ACHN (cell line): ENCODE measurements at places on chromosomes 13 and 19.
A peak's percentile ranks its signal among the peaks of the same experiment; 100 is the strongest.

DNA sequence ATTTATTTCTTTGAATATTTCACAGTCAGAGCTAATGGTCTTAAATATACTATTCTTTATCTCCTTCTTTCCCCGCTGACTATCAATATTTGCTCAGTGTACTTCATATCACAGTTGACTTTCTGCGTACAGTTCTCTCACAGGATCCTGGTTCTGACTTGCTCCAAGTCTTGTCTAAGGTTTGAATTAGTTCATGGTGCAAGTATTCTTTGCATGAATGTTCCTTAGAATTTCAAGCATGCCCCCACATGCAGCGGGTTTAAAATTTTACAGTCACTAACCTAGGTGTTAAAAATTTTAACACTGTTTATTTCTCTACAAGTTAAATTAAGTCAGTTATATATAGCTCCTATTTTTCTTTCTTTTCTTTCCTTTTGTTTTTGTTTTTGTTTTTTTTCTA, 20.8 kb upstream of the KLF12 start:
- no peak for DNase-seq

GRCh38 chr19:4695224-4695731, 25.1 kb upstream of the MYDGF start:
- no peak for DNase-seq

DNA sequence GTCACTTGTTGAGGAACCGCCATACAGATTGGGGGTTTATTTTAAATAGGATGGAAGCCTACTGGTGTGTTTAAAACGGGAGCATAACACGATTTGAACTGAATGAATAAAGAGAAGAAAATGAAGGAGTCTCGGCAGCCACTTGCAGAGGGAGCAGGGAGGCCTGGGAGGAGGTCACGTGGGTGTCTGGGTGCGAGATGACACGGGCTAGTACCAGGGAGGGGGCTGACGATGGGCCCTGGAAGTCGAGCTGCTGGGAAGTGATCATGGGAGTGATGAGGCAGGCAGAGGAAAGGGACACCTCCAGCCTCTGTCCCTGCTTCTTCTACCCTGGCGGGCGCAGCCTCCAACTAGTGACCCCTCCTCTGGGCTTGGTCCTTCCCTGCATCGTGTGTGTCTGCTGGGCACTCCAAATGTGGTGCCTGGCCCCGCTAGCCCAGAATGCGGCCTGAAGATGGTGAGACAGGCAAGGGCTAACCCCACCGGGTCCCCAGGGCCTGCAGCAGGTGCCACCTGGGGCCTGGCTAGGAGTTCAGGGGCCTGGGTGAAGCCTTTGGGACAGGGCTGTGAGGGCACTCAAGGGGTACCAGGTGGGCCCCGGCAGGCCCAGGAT, 35.5 kb downstream of the CRTC1 start:
- DNase-seq = no peak

DNA sequence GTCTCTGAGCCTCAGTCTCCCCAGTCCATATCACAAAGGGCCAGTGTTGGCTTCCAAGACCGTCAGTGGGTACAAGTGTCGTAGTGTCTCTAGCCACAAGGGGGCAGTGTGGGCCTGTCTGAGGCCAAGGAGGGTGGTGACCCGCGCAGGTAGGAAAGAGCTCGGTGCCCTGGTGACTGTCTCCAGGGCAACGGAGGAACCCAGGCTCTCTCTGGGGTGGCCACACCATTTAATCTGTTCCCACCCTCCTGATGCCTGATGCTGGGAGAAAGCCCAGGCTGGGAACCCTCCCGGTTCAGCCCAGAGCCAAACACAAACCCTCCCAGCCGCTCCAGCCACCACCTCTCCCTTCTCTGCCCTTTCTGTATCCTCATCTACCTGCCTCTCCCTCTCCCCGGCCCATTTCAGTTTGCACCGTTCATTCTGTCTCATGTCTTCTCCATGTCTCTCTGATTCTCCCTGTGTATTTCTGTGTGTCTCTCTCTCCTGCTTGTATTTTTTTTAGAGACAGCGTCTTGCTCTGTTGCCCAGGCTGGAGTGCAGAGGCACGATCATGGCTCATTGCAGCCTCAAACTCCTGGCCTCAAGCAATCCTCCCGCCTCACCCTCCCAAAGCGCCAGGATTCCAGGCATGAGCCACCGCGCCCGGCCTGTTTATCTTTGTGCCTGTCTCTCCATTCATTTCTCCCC, 17.5 kb upstream of the MEIS3 start:
- DNase-seq = peak; percentile 55

DNA sequence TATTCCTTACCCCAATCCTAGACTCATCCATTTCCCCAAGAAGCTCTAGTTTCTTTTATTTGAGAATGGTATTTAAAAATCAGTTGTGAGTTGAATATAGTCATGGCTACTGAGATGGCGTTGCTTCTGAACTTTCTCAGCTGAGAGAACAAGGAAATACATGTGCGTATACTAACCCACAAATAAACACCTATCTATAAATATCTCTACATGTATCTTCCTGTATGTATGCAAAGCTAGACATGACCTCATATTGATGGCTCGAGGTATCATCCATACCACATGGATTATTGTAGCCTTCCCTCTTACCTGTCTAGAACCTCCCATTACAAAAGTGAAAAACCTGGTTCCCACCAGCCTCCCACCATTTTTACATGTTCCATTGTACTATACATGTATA, 141.0 kb downstream of the UFM1 start:
- DNase-seq = no peak

DNA sequence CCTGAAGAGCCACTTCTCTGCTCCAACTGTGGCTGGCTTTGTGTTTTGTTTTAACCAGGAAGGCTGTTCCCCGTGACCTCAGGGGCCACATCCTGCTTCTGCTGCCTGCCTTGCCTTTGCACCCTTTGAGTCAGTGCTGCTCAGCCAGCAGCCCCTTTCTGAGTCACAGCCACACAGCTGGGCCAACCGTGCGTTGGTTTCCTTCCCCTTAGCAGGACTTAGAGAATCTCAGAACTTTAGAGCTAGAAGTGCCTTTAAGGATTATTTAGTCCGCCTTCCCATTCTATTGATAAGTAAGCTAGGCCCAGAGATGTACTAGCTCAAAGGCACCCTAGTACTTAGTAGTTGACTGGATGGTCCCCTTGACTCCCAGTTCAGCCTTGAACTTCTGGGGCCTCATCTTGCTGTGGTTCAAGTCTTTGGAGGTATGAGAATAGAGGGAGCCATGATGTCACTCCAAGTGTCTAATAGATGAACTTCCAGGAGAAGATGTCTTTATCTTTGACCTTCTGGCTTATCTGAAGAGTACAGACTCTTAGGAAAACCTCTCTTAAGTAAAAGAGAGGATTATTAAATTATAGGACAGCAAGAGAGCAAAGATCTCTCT, 8.0 kb downstream of the RGCC start:
- peak; percentile 55 for DNase-seq

DNA sequence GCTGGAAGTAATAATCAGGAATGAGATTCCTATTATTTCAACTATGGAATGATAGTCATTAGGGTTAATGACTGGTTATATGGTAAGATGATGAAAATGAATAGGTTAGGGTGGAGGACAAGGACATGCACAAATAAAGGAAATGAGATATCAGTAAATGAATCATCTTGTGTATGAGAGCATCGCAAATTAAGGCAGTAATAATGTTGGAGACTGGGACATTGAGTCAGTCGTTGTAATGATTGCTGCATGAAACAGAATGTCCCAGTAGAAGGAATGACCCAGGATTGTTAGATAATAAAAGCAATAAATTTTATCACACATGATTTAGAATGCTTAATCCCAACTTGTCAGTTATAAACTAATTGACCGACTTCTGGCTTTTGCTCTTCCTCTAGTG, 1733.7 kb upstream of the PCDH20 start:
- no peak for DNase-seq

DNA sequence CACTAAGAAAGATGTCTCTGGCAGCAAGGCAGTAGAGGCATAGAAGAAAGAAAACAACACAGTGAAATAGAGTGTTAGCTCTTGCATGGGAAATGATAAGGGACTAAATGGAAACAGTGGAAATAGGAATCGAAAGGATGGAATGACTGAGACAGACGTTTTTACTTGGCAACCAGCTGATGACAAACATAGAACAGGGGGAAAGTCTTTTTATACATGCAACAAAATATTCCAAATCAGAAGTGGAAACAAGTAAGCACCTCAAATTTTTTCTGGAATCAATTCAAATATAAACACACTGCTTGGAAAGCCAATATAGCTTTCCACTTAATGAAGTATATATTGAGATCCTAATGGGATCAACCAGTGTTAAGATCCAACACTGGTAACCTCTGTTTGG, 110.2 kb downstream of the MZT1 start:
- DNase-seq = no peak

DNA sequence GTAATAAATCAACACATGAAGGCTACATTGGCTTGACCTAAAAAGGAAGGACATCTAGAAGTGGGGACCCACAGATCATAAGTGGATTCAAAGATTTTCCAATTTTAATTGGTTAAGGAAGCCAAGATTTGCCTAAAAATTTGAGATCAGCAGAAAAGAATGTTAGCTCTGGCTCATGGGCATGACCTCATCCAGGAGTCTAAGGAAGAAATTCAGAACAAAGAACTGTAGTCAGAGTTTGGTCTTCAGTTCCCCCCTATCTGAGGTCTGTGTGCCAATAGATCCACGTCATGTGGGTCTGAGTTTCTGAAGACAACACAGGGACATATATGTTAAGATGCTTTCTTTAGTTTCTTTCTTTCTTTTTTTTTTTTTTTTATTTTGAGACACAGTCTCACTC, 648.8 kb upstream of the SPRY2 start:
- DNase-seq = no peak

DNA sequence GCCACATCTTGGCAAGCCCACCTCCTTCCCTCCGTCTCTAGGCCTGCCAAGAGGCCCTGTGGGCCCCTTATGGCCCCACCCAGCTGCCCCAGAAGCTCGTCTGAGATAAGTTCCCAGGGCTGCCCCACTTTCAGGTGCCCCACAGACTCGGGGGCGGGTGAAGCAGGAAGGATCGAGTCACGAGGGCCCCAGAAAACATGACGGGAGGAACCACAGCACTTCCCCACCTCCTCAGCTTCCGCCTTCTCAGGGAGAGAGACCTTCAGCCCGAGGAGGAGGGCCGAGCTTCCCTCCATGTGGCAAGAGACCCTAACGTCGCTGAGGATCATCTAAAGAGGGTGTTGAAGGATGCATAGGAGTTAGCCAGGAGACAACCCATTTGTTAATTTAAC, 4.5 kb upstream of the IL12RB1 start:
- no peak for DNase-seq

DNA sequence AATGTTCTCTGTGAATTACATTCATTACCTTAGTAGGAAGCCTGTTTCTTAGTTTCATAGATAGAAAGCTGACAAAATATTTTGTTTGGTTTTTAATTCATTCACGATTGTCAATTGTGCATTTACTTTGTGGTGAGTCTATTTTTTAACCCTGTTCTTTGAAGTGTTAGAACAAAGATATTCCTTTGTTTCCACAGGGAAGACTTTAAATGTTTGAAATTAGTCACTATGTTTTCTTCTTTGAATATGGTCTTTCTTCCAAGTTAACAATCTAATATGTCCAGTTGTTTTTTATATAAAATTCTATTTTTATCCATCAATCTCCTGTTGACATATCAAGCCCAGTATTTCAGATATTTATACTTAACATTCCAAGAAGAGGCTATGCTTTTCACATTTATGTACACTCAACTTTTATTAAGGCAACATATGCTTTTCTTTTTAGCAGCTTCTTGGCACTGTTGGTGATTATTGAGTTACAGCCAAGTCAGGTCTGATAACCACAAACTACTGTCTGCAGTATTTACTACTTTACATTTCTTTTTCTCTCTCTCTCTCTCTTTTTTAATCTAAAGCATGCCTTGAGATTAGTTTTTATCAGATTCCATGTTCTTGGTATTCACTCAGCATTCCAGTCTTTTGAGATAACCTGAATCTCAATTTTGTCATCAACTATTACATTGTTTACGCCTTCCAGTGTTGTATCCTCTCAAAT, 812.8 kb upstream of the SLC10A2 start:
- DNase-seq = no peak

- peak; percentile 50 for DNase-seq
Observed at GRCh38 chr19:44552324-44552723, 22.8 kb upstream of the CEACAM20 start.

GRCh38 chr13:42495255-42495654, 78.7 kb upstream of the TNFSF11 start:
- no peak for DNase-seq

GRCh38 chr13:113887700-113888201, 23.9 kb upstream of the GAS6 start:
- DNase-seq = no peak

GRCh38 chr19:55778331-55778730, 9.4 kb downstream of the RFPL4AL1 start:
- no peak for DNase-seq

- DNase-seq = no peak
Observed at GRCh38 chr13:46051968-46052318, 603 bp downstream of the ZC3H13 start.

GRCh38 chr19:40549007-40549708, 27.5 kb upstream of the SHKBP1 start:
- DNase-seq = peak; percentile 71

GRCh38 chr13:44870456-44870929, 118.8 kb downstream of the NUFIP1 start:
- no peak for DNase-seq

- peak; percentile 85 for DNase-seq
Observed at GRCh38 chr13:28138756-28139470, 568 bp downstream of the PAN3 start.

DNA sequence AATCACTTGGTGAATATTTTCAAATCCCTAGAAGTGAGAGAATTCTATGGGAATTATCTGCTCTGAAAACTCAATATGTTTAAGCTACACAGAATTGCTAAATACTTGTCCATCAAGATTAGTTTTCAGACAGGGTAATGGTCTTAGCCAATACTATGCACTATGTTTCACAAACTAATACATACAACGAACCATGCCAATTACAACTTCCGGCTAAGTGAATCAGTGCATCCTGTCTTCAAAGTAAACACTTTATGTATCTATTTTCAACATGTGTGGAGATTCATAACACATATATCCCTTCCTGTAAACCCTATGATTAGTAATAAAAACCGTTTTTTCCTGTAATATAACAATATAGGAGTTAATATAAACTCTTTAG, 181.5 kb downstream of the POSTN start:
- DNase-seq = no peak

- no peak for DNase-seq
Observed at GRCh38 chr13:110116072-110116487, 190.9 kb downstream of the COL4A1 start.

GRCh38 chr13:48583859-48584311, 51.0 kb upstream of the RCBTB2 start:
- no peak for DNase-seq
